ENCODE measurements at places on chromosomes 2 and 18.

GRCh38 chr2:144131042-144131441, 388.9 kb downstream of the ZEB2 start:
- DNase-seq: peak; percentile 67

DNA sequence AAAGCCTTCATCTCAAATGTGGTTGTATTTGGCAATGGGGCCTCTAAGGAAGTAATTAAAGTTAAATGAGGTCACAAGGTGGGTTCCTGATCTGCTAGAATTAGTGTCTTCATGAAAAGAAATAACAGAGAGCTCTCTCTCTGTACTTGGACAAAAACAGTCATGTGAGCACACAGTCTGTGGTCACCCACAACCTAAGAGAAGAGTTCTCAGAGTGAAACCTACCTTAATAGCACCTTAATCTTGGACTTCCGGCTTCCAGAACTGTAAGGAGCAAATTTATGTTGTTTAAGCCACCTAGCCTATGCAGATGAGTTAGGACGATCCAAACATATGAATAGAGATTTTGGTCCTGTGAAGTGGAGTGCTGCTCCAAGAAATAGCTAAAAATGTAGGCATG, 758.9 kb downstream of the LRRTM4 start:
- no peak for DNase-seq

DNA sequence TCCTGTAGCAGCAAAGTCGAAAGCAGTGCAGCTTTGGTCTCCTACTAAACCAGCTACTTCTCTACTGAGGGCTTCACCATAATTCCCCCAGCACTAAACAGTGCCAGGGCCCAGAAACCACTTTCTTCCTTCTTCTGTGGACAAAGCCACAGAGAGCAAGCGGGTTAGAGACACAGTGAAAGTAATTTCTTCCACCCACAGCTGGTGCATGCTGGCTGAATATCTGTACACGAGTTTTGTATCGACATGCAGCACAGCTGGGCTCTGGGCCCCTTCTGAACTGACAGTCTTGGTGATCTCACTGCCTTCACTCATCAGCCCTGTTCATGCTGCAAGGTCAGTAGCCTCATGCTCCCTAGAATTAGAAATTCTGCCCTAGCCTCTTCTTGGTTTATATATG, 74.0 kb upstream of the SULT1C3 start:
- DNase-seq: no peak

GRCh38 chr2:191056228-191056627, 42.3 kb upstream of the STAT1 start:
- DNase-seq: no peak

DNA sequence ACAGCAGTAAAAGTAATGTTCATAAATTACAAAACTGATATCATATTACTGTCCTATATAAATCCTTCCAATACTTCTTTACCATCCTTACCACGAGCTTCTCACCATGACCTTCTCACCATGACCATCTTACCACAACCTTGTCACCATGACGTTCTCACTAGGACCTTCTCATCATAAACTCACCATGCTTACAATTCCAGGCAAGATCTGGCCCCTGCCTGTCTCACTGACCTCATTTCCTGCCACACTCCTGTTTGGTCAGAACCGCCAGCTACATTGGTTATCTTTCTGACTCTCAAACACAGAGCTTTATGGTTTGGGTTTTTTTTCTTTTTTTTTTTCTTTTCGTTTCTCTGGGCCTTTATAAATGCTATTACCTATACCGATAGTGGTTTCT, 827.6 kb downstream of the RNF144A start:
- DNase-seq: peak; percentile 75

DNA sequence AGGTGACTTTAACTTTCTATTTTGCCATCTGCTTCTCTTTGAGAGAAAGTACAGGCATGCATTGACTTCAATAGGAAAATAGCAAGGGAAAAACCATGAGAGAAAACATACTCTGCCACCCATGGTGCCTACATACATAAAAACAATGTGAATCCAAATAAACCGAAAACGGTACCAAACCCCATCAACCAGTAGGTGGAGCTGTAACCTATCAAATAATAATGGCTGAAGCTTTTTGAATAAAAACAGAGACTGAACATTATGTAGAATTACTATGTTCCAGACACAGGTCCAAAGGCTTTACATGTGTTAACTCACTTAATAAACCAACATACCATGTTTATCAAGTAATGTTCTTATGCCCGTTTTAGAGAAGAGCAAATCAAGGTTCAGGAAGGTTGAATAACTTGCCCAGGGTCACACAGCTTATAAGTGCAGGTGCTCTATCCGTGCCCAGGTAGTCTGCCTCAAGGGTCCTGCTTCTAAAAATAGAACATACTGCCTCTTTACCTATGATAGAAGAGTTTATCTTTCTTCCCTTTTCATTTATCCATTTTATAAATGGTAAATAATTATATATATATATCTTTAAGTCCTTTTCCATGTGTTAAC, 293.9 kb upstream of the SYT4 start:
- DNase-seq: peak; percentile 42

- DNase-seq: no peak
These were observed 1.7 kb upstream of the QPCT start for GRCh38 chr2:37342591-37343220.

GRCh38 chr2:215557701-215558100, 121.8 kb upstream of the FN1 start:
- no peak for DNase-seq

Data from HT1080 (cell line).